Progenitor cell of endocrine pancreas (in vitro differentiated cells): ENCODE measurements at places on chromosomes 16 and 17.

DNA sequence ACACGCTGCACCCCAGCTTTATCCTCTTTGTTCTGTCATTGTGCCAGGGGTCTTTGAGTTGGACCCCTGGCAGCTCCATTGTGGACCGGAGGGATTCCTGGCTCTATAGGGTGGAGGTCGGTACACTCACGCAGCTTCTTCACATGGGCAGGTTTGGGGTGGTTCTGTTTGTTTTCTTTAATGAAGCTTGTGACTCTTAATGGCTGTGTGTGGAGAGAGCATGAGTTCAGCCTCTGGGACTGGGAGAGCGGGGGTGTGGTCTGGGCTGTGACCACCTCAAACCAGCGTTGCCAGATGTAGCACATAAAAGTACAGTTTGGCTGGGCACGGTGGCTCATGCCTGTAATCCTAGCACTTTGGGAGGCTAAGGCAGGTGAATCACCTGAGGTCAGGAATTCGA, 21.2 kb upstream of the NAGLU start:
- H3K27ac ChIP-seq, result no peak overlapping the region
- no peak for DNase-seq

- peak overlapping the region; percentile 83 for H3K27ac ChIP-seq
- peak; percentile 22 for DNase-seq
- no peaks in the 10 kb centered on the region for H3K36me3 ChIP-seq
- H3K27me3 ChIP-seq, result peaks cover 17% of the 10 kb centered on the region
- H3K4me1 ChIP-seq, result peaks cover 11% of the 10 kb centered on the region
Measured at GRCh38 chr16:8673611-8674412, 605 bp upstream of the ABAT start.

DNA sequence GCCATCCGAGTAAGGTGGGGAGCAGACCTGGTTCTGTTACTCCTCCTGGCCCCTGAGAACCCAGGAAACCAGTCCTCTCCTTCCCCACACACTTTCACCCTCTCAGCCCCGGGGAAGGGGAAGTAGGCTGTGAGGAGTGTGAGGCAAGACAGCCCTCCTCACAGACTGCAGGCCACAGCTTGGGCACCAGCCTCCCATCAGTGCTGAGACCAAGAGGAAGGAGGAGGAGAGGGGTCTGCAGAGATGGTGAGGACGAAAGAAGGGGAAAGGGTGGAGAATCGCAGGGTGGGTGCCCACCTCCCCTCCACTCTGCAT, 7.0 kb downstream of the G6PC3 start:
- no peak overlapping the region for H3K27ac ChIP-seq
- H3K4me1 ChIP-seq, result peaks cover 4% of the 10 kb centered on the region
- H3K4me3 ChIP-seq, result no peak overlapping the region
- DNase-seq, result no peak

DNA sequence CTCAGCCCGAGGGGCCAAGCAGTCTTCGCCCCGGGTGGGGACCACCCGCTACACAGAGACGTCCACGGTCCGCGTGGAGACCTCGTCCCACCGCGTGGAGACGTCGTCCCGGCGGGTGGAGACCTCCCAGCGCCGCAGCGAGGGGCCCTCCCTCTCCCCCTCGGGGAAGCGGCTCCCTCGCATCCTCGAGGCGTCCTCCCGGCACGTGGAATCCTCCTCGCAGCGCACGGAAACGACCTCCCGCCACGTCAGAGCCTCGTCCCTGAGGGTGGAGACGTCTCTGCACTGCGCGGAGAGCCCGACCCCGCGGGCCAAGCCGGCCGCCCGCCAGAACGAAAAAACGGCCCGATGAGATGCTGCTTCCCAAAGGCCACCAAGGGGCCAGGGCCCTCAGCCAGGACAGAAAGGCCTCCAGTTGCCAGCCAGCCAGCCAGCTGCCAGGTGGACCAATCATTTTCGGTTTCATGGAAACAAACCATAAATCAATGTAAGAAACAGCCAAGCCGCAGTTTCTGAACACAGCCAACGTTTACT, 424 bp downstream of the C17orf100 start:
- peaks cover 3% of the 10 kb centered on the region for H3K36me3 ChIP-seq
- H3K4me1 ChIP-seq, result peaks cover 32% of the 10 kb centered on the region
- peaks cover 29% of the 10 kb centered on the region for H3K27me3 ChIP-seq
- no peak for DNase-seq
- no peak overlapping the region for H3K27ac ChIP-seq

DNA sequence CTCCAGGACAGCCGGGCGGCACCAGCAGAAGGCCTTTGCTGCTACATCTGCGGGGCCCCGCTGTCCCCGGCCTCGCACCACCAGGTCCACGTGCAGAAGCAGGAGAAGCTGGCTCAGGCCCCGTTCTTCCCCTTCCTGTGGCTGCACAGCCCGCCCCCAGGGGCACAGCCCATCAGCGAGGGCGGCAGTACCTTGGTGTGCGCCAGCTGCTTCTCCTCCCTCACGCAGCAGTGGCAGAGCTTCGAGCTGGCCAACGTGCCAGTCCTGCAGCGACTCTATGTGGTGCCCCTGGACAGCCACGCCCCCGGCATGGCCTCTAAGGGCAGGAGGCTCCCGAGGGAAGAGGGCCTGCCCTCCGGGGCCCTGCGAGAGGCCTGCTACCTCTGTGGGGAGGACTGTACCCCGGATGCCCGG, 58.3 kb upstream of the CIBAR2 start:
- peaks cover 56% of the 10 kb centered on the region for H3K4me1 ChIP-seq
- H3K36me3 ChIP-seq, result no peaks in the 10 kb centered on the region
- H3K4me3 ChIP-seq, result peak overlapping the region; percentile 63
- no peak overlapping the region for H3K27ac ChIP-seq
- H3K27me3 ChIP-seq, result peaks cover 41% of the 10 kb centered on the region

GRCh38 chr17:40329839-40330794, 21.1 kb downstream of the RARA start:
- H3K36me3 ChIP-seq, result peaks cover 4% of the 10 kb centered on the region
- no peak overlapping the region for H3K4me3 ChIP-seq
- no peak for DNase-seq
- H3K4me1 ChIP-seq, result peaks cover 48% of the 10 kb centered on the region
- no peak overlapping the region for H3K27ac ChIP-seq

DNA sequence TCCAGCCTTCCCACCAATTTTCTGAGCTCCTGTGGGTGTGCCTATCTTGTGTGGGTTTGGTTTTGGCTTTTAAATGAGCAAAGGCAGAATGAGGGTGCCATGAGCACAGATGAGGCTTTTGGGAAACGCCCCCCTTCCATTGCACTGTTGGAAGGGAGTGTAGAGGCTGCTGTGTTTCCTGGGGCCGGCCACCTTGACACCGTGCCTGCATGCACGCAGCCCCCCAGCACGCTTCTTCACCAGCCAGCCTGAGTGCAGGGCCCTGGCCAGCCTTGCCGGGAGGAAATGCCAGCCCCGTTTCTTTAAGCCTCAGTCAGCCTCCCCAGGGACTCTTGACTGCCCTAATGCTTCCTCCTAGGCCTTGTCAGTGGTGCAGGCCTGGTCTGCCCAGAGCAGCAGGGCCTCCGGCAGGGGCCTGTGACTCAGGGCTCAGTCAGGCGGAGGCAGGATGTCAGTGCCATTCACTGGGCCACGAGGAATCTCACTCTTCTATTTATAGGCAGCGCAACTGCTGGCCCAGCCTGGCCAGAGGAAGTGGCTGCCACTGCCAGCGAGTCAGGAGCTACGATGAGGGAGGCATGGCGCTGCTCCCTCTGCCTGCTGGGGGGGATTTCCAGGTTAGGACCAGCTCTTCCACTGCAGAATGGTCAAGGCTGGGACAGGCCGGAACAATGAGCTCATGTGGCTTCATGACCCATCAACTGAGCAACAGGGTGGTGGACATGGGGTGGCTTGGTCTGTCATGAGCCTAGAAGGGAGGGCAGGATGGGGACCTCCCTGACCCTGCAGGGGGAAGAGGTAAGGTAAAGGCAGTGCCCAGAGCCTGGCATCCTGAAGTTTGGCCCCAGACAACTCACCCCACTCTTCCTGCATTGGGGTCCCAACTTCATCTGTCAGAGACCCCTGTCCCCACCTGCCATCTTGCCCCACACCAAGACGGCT, 205.2 kb downstream of the RAB11FIP4 start:
- H3K4me1 ChIP-seq, result peaks cover 14% of the 10 kb centered on the region
- H3K4me3 ChIP-seq, result no peak overlapping the region
- no peak for DNase-seq
- H3K27ac ChIP-seq, result no peak overlapping the region
- peaks cover 3% of the 10 kb centered on the region for H3K36me3 ChIP-seq

GRCh38 chr17:50889528-50890118, 23.5 kb upstream of the TOB1 start:
- H3K27ac ChIP-seq, result peak overlapping the region; percentile 84
- DNase-seq, result no peak
- peaks cover 38% of the 10 kb centered on the region for H3K4me1 ChIP-seq
- H3K27me3 ChIP-seq, result no peaks in the 10 kb centered on the region
- no peak overlapping the region for H3K4me3 ChIP-seq
- no peaks in the 10 kb centered on the region for H3K36me3 ChIP-seq

GRCh38 chr16:10840703-10841102, 22.1 kb upstream of the TVP23A start:
- H3K4me3 ChIP-seq, result no peak overlapping the region
- DNase-seq, result no peak
- peaks cover 17% of the 10 kb centered on the region for H3K27me3 ChIP-seq
- H3K4me1 ChIP-seq, result no peaks in the 10 kb centered on the region

- no peak for DNase-seq
- H3K27me3 ChIP-seq, result peaks cover 19% of the 10 kb centered on the region
- H3K36me3 ChIP-seq, result no peaks in the 10 kb centered on the region
- H3K4me1 ChIP-seq, result no peaks in the 10 kb centered on the region
- H3K4me3 ChIP-seq, result no peak overlapping the region
- no peak overlapping the region for H3K27ac ChIP-seq
Measured at GRCh38 chr16:23283571-23283970, 18.5 kb upstream of the SCNN1B start.

DNA sequence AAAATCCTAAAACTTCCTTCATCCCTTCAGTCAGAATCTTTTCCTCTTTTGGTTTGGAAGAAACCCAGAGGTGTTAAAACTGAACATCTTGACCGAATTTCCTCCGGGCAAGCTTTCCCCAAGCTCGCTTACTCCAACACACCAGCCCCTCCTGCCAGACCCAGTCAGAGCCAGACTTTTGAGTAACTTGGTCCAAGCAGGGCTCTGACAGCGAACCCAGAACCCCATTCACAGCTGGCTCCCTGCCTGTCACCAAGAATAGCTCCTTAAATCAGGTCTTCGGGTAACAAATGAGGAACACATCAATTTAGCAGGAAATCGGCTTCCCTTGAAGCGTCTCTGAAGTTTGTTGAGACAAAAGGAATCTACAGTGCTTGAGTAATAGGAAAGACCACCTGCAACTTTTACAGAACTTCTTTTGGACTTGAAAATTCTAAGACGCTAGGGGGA, 27.3 kb downstream of the GAS7 start:
- no peak overlapping the region for H3K27ac ChIP-seq
- H3K27me3 ChIP-seq, result peaks cover 18% of the 10 kb centered on the region
- H3K4me1 ChIP-seq, result peaks cover 3% of the 10 kb centered on the region
- no peaks in the 10 kb centered on the region for H3K36me3 ChIP-seq

DNA sequence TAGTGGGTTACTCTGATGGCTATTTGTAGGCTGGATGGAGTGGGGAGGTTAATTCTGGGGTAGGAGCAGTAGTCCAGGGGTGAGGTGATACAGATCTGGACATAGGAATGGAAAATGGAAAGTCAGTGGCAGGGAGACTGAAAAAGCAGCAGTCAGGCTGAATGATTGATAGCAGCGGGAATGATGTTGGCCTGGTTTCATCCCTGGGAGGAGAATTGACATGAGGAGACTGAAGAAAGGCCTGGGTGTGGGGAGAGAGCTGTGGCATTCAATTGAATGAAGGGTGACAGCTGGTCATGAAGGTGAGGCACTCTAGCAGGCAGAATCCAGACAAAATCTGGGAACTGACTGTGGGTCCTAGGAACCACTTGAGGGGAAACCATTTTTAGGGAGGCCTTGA, 34.7 kb upstream of the CLEC18A start:
- no peaks in the 10 kb centered on the region for H3K27me3 ChIP-seq
- DNase-seq, result no peak
- no peak overlapping the region for H3K4me3 ChIP-seq
- H3K4me1 ChIP-seq, result peaks cover 16% of the 10 kb centered on the region
- peaks cover 13% of the 10 kb centered on the region for H3K36me3 ChIP-seq

DNA sequence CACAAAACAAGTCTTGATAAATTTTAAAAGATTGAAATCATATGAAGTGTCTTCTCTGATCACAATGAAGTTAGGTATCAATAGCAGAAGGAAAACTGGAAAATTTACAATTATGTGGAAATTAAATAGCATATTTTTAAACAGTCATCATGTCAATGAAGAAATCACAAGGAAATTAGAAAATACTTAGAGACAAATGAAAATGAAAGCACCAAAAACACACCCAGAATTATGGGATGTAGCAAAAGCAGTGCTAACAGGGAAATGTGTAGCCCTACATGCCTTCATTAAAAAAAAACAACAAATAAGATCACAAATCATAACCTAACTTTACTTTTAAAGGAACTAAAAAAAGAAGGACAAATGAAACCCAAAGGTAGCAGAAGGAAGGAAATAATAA, 7.5 kb upstream of the IL21R start:
- no peaks in the 10 kb centered on the region for H3K4me1 ChIP-seq
- H3K27ac ChIP-seq, result no peak overlapping the region
- no peak for DNase-seq
- peaks cover under 1% of the 10 kb centered on the region for H3K27me3 ChIP-seq
- no peak overlapping the region for H3K4me3 ChIP-seq

DNA sequence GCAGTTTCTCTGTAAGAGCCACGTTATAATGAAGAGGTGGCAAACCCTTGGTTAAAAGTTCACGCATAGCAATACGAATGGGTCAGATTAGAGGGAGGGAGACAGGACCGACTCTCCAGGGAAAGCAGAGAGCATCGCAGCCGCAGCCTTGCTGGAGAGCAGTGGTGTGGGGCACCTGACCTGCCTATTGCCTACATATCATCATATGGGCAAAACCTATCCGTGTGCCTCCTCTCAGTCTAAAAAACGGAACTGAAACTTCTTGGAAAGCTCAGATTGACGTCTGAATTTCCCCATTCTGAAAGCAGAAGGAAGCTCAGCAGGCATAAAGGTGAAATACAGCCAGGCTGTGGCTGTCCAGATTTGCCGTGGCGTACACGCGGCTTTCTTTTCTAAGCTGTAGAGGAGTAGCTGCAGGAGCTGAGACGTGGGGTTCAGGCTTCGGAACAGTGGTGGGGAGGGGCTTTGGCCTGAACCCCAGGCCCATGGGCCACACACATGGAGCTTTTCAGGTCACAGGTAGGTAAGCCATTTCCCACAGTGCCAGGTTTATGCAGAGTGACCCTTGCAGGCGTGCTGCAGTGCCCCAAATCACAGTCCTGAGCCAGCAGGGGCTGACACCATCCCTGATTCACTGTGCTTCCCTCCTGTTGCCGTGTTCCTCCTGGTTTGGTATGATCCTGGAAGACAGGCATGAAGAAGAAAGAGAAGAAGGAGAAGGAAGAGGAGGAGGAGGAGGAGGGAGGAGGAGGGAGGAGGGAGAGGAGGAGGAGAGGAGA, 41.6 kb upstream of the TNRC6C start:
- no peak for DNase-seq
- peaks cover 17% of the 10 kb centered on the region for H3K4me1 ChIP-seq
- H3K27ac ChIP-seq, result no peak overlapping the region
- H3K4me3 ChIP-seq, result no peak overlapping the region
- H3K27me3 ChIP-seq, result peaks cover 64% of the 10 kb centered on the region
